M059J (cell line): ENCODE measurements at places on chromosomes 12 and 14. TPM values are rescaled to one million over a fixed set of nuclear protein-coding genes. Genes with fewer than 3 reads are reported as not detected.

HSPB8 gene
- total RNA-seq, result 16.3 and 18.4 TPM in 2 replicates

SMCO2 gene
- 1.6 TPM in 1 of 2 replicates, not detected in the other for total RNA-seq

GPR65 gene
- total RNA-seq, result 0.05 TPM in 1 of 2 replicates, not detected in the other

MORN3 gene
- total RNA-seq, result 0.25 TPM in 1 of 2 replicates, not detected in the other
